ENCODE measurements at places on chromosomes 2 and 18.

- no peak for DNase-seq
Measured at GRCh38 chr2:199186301-199186751, 271.4 kb downstream of the SATB2 start.

DNA sequence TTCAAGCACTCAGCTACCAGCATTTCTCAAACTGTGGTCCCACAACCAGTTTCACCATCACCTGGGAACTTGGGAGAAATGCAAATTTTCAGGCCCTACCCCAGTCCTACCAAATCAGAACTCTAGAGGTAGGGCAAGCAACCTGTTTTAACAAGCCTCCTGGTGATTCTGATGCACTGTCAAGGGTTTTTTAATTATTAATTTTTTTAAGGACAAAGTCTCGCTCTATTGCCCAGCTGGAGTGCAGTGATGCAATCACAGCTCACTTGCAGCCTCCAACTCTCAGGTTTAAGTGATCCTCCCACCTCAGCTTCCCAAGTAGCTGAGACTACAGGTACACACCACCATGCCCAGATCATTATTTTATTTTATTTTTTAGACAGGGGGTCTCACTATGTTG is 7.8 kb downstream of the ACMSD start:
- DNase-seq, result no peak

- no peak for DNase-seq
Measured at GRCh38 chr2:59184276-59185020, 943.3 kb upstream of the FANCL start.

GRCh38 chr2:72183016-72183415 is 35.4 kb upstream of the CYP26B1 start:
- DNase-seq, result no peak

DNA sequence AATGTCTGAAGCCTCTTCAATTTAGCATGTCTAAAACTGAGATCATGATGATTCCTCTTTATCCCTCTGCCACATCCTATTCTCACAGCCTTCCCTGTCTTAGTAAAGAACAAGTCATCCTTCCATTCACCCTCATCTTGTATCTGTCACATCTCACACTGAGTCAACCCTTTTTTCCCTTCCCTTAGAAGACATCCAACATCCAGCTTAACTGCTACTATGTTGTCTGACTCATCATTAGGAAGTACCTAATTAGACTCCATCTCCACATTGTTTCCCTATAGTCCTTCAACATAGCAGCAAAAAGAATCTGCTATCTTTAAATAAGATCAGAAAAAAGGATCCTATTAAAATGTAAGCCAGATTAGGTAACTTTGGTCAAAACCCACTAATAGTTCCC is 85.2 kb upstream of the GRB14 start:
- DNase-seq, result no peak

DNA sequence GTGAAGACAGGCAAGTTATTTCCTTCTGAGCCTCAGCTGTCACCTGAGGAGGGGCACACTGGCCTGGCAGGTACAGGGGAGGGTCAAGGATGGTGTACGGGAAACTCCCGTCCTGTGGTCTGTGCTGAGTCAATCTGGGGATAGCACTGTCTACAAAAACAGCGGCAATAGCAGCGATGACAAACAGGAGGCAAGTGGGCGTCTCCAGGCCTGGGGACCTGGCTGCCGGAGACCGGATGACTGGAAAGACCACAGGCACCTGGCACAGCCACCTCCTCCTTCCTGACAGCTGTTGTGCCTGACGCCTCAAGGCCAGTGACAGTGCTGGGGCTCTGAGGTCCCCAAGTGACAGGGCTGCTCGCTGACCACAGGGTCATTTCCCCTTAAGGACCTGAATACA is 202.1 kb upstream of the HS6ST1 start:
- DNase-seq, result no peak

DNA sequence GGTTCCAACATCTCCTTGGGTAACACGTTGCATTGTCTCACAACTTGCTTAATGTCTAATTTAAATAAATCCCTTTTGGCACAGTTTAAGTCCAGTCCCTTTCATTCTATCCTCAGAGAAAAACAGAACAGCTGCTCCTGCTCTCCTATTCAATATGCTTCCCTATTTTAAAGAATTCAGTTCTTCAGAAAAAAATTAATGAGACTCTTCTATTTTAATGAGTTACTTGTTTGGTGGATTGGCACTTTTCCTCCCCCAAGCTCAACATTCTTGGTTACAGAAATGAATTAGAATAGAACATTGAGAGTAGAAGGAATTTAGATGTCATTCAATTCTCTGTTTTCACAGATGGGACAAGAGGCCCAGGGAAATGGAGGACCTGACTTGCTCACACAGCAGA is 116.9 kb upstream of the ATP8B1 start:
- no peak for DNase-seq

GRCh38 chr2:152385650-152386049 is 50.7 kb downstream of the FMNL2 start:
- DNase-seq, result no peak

DNA sequence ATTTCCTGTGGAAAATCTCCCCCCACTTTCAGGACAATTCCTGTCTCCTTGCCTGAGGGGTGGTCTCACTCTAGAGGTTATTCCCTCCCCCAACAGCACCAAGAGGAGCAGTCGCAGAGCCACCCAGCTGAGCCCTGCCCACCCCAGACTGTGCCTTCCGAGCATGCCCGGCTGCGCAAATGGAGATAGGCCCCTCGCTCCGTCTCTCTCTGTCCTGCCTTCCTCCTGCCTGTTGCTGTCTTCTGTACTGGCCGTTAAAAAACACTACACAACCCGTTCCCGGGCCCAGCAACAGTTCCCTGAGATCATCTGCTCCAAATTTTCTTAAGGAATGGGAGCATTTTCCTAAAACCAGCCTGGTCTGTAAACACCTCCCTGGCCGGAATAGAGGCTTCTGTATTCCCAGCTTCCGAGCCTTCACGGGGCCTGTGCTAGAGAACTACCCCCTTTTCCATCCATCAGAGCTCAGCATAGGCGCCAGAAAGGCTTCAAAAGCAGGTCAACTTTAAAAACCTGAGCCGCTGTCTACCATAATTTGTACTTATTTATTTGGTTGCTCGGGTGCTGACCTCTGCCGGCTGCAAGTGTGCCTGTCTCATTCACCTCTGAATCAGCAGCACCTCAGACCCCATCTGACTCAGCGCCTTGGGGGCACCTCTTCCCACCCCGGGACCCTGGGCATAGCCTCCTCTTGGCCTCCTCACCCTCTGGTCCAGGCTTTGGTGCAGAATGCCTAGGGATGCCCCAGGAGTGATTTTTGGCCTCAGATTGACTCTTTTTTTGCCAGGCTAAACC is 159.4 kb downstream of the PXDN start:
- no peak for DNase-seq

GRCh38 chr2:233090879-233091278 is 30.7 kb downstream of the INPP5D start:
- DNase-seq, result no peak

GRCh38 chr18:68354176-68354575 is 360.7 kb downstream of the TMX3 start:
- DNase-seq, result no peak

GRCh38 chr2:61645911-61646310 is 107.8 kb upstream of the XPO1 start:
- no peak for DNase-seq

DNA sequence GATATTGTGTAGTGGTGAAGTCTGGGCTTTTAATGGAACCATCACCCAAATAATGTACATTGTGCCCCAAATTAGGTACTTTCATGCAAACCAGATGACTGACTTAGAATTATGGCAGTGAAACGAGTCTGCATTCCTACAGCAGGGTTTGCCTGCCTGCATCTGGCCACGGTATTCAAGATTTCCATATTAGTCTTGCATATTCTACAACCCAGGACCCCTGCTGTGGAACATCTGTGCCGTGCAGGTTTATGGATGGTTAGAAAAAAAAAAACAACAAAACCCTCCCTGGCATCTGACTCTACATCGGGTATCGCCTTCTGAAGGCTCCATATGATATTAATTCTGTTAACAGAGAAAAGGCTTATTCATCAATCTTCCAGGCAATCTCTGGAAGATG is 394.8 kb downstream of the DCDC2C start:
- DNase-seq, result no peak

GRCh38 chr2:100010606-100011005 is 131.8 kb downstream of the AFF3 start:
- no peak for DNase-seq

DNA sequence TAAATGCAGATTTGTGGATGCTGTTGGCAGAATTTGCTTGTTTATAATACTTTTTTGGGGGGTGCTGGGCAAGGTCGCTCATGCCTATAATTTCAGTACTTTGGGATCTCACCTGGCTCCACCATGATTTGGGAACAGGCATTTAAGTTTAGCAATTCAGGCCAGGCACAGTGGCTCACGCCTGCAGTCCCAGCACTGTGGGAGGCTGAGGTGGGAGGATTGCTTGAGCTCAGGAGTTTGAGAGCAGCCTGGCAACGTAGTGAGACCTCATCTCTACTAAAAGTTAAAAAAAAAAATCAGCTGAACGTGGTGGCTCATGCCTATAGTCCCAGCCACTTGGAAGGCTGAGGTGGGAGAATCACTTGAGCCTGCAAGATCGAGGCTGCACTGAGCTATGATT is 20.7 kb downstream of the TANC1 start:
- DNase-seq, result no peak

DNA sequence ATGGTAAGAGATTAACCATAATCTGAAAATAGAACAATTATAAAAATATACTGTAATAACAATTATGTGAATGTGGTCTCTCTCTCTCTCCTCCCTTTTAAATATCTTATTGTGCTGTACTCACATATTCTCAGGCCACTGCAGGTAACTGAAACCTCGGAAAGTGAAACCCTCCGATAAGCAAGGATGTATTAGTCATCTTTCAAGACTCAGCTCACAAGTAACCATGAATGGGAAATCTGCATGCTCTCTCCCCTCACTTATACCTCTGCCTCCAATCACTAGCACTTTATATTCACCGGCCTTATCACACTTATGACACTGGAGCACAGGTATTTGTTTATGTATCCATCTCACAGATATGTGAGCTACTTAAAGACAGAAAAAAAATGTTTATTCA is 139.7 kb downstream of the LRP2 start:
- DNase-seq, result no peak

- DNase-seq, result no peak
Measured at GRCh38 chr2:16624436-16624780, 41.2 kb downstream of the CYRIA start.

GRCh38 chr2:44582363-44583008 is 220.7 kb downstream of the CAMKMT start:
- no peak for DNase-seq

DNA sequence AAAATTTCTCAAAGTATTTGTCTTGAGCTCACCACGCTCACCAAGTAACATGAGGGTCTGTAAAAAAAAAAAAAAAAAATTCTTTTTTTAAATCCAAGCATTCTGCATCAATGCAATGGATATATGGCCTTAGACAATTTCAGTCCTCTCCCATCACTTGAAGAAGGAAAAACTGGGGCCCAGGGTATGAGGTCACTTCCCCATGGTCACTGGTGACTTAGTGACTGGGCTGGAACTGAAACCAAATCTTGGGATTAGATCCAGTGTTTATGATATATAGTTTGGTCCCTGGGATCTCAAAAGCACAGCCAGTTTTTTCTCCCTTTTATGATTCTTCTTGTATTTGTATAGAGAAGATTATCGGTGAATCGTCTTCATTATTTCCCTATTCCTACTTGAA is 477.9 kb upstream of the TNP1 start:
- no peak for DNase-seq

GRCh38 chr18:55422456-55423180 is 165.4 kb downstream of the TCF4 start:
- DNase-seq, result no peak

GRCh38 chr2:227855440-227855839 is 16.0 kb upstream of the DAW1 start:
- DNase-seq, result no peak

DNA sequence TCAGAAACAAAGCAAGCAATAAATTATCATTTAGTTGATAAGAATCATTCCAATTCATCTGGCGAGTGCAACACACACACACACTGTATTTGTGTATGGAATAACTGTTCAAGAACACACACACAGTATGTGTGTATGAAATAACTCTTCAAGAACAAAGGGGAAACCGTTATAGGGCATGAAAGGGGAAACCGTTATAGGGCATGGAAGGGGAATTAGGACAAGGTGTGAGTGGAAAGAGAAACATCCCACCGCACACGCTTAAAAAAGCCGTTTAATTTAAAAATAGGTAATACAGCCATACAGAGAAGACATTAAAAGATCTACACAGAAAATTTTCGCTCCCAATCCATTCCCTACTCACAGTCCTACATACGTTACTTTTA is 607 bp upstream of the TSN start:
- no peak for DNase-seq

- no peak for DNase-seq
Measured at GRCh38 chr18:44705075-44705675, 24.5 kb downstream of the SETBP1 start.
